Skin of body (tissue), 3 donors: ENCODE measurements at places on chromosomes 5 and 9. TPM values are rescaled to one million over a fixed set of nuclear protein-coding genes. Genes with fewer than 3 reads are reported as not detected.

GRCh38 chr5:61767231-61768080 is 435.4 kb downstream of the ZSWIM6 start:
- no peak for DNase-seq

The TTC39B gene
- 22.9 TPM for total RNA-seq

GRCh38 chr5:11477786-11478185 is 426.5 kb downstream of the CTNND2 start:
- DNase-seq, result no peak

The NR4A3 gene
- 5.4 TPM for total RNA-seq

DNA sequence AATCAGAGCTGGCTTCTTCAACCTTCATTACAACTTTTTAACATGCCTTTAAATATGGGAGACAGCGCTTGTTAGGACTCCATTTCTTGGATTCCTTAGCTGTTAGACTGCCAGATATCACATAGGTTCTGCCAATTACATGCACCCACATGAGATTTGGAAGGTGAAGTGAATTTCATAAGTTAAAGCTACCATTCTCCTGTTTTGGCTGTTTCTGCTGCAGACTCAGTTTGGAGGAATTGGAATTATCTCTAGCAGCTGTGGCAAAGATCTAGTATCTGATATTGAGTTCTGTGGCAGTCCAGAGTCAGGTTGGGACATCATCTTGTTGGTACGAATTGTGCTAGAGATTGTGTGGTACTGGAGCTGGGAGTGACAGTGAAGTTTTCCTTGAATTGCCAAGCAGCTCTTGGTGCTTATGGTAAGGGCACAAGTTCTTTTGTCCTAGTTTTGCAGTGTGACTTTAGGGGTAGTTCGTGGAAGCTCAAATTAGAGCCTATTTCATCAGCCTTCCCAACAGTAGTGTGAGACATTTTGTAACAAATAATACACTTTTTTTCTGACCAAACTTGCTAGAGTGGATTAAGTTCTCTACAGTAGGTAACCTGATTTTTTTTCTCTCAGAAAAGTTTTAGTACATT is 9.1 kb upstream of the PJA2 start:
- no peak for DNase-seq

DNA sequence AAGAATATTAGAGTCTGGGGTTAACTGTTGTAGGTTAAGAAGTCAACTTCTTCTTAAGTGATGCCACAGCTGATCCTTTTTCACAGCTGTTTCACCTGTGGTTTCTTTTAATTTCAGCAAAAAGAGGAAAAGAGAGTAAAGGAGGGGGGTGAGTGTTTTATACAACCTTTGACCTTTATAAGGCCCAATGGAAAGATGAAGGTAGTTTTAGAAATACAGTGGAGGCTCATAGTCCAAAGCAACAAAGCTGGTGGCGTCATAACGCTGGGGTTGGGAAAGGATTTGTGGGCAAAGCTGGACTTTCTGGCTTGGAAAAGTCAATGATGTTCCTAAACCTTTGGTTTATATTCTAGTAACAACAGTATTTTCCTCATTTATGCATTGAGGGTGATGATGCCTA is 49.5 kb downstream of the RCL1 start:
- no peak for DNase-seq

The RCL1 gene
- total RNA-seq, result 25.0 TPM

- DNase-seq, result no peak
These were observed 14.2 kb upstream of the JAKMIP2 start for GRCh38 chr5:147796556-147797308.

DNA sequence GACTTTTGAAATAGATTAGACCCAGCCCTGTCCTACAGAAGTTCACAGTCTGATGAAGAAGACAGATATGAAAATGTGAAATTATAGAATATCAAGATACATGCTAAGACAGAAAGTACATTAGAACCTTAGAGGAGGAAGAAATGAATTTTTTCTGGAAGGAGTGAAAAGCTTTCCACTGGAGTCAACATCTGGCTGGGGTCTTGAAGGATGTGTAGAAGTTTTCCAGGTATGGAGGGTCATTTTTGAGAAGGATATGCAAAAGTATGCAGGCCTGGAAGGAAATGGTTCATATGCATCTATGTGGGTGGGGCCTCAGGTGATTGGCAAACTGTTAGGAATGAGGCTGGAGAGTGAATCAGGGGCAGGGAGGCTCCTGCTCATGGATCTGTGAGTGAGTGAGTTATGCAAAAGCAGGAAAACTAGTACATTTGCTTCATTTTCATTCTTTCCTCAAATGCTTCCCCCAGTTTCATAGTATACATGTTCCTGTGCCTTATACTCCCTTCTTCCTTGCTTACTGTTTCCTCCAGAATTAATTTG is 142.3 kb downstream of the GRIA1 start:
- no peak for DNase-seq

The MAMDC2 gene
- 11.8 TPM for total RNA-seq

The KIAA0825 gene
- total RNA-seq, result 13.4 TPM

GRCh38 chr5:80387063-80387768 is 20.6 kb upstream of the ZFYVE16 start:
- no peak for DNase-seq

DNA sequence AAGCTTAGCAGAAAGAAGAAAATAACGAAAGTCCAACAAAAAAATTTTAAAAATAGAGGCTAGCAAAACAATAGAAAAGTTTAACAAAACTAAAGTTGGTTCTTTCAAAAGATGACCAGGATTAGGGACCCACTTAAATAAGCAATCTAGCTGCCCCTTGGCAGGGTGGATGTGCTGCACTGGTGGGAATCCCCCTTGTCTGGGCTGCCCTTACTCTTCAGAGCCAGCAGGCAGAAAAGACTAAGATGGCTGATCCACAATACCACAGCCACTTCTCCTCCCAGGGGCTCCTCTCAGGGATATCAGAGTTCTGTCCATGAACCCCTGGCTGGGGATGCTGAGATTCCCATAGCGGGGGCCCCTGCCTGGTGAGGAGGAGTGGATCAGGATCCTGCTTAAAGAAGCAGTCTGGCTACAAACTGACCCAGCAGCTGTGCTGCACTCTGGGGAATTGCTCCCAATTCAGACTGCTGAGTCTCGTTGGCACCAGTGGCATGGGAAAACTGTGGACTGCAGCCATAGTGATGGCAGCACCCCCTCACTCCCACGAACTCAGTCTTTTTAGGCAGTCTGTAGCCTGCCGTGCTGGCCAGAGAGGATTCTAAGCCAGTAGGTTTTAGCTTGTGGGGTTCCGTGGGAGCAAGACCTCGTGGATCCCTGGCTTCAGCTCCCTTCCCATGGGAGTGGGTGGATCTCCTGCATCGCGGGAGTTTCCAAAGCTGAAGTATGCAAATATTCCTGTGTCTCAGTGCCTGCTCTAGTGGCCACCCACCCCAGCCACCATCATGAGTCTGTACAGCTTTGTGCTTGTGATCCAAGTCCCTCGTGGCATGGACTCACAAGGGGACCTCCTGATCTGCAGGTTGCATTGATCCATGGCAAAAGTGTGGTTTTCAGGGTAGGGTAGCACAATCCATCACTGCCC is 2.9 kb upstream of the INSL6 start:
- DNase-seq, result no peak

DNA sequence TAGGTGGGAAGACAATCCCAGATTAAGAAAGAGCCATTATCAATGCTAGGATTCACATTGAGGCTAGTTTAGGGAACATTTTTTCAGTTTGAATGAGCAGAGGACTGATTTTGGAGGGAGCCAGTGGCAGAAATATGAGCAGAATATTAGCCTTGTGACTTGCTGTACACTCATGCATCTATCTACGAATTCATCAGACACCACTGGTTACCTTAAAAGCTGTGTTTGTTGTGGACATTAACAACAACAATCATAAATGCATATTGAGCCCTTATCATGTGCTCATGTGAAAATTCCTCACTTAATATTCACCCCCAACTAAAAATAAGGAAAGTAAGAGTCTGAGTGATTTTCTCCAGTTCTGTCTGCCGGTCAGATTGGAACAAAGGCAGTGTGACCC is 9.9 kb upstream of the SH3TC2 start:
- DNase-seq, result no peak

DNA sequence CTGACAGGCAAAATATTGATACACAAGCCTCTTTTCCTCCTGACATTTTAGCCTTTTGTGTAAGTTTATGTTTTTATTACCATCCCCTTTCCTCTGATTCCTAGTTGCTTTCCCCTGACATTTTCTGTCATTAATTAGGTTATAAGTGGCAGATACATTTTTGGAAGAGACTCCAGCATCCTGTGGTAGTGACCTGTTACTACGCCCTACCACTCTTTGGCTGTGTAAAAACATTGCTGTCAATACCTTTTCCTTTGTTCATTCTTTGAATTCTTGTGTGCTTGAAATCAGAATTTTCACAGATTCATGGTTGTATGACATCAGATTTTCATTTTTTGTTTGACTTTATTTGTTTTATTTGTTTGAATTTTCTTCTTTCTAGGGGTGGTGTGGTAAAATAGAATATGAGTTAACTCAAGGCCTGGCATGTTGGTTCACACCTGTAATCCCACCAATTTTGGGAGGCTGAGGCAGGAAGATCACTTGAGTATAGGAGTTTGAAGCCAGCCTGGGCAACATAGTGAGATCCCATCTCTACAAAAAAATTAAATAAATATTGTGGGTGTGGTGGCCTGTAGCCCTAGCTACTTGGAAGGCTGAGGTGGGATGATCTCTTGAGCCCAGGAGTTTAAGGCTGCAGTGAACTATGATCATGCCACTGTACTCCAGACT is 43.4 kb downstream of the UBE2R2 start:
- no peak for DNase-seq

DNA sequence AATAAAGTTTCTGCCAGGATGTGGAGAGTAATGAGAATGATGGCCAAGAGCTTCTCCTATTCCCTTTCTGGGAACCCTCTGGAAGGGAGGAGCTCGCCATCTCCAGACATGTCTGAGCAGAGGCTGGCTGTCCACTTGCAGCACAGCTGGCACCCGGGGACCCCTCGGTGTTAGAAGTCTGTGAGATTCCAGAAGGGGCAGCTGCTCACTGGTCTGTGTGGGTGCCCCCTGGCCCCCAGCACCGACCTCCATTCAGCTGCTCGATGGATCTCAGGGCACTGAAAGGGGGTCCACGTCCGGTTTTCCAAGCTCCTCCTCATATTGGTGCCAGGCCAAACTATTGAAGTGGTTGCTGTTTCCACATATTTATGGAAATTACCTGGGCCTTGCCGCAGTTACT is 3.6 kb upstream of the FAM163B start:
- DNase-seq, result no peak

The CSF1R gene
- total RNA-seq, result 21.2 TPM

The INSYN2B gene
- 0.10 TPM for total RNA-seq

The PTGR1 gene
- total RNA-seq, result 40.2 TPM

DNA sequence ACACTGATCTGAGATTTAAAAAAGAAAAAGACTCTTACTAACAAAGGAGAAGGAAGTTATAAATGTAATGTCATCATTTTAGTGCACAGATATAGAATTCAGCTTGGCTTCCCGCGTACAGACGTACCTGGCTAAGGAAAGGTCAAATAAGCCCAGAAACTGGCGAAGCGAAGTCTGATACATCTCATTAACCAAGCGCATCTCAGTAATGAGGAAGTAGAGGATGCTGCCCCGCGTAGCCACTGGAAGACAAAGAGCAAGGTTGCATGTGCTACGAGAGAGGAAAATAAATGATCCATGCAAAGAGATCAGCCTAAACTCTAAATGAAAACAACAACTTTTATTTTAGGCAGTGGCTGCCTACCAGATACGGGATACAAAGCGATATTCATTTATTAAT is 208.8 kb downstream of the DNAH5 start:
- DNase-seq, result no peak

GRCh38 chr5:128426090-128426534 is 111.9 kb downstream of the FBN2 start:
- DNase-seq, result no peak

GRCh38 chr9:96688187-96688586 is 33.1 kb upstream of the PRXL2C start:
- DNase-seq, result no peak

The CDH9 gene
- total RNA-seq, result not detected

The PCDHB4 gene
- 1.6 TPM for total RNA-seq

- peak; percentile 16 for DNase-seq
These were observed 73.9 kb downstream of the ATG10 start for GRCh38 chr5:82045554-82046275.

The COL5A1 gene
- 349 TPM for total RNA-seq

DNA sequence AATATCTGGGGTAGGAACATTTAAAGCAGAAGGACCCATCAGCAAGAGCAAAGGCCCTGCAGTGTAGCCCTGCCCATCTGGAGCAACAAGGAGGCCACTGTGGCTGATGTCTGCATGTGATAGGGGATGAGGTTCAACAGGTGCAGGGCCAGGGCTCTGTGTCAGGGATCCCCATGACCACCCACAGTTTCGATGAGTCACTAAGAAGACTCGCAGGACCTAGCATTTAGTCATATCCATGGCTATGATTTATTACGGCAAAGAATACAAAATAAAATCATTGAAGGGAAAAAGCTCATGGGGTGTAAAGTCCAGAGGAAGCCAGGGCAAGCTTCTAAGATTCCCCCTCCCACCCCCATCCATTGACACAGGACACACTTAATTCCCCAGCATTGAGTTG is 188.6 kb downstream of the ADGRV1 start:
- DNase-seq, result no peak

- no peak for DNase-seq
These were observed 150.4 kb upstream of the RAI14 start for GRCh38 chr5:34505731-34506130.

The SMIM33 gene
- not detected for total RNA-seq

The DAPK1 gene
- total RNA-seq, result 29.0 TPM

GRCh38 chr9:115946530-115946929 is 207.1 kb upstream of the PAPPA start:
- DNase-seq, result no peak

GRCh38 chr5:1500411-1501091 is 23.2 kb downstream of the LPCAT1 start:
- no peak for DNase-seq
